ENCODE measurements at places on chromosomes 13 and 19.

DNA sequence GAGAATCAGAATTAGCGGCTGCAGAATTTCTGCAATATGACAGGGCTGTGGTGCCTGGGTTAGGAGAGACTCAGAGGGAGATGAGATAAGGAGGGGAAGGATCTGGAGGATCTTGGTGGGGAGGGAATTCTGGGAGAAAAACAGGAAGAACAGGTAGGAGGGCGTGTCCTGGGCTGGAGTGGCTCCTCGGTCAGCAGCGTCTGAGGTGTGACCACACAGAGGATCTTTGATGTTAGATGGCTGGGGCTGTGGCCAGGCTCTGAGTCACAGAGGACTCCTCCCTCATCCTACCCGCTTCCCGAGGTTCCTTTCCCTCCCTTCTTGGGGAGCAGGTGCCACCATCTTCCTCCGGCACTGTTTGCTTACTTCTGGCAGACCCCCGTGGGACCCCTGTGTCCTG is 6.4 kb upstream of the KLK6 start:
- DNase-seq, result no peak

- no peak for DNase-seq
Observed at GRCh38 chr13:37510441-37510840, 88.1 kb downstream of the POSTN start.

DNA sequence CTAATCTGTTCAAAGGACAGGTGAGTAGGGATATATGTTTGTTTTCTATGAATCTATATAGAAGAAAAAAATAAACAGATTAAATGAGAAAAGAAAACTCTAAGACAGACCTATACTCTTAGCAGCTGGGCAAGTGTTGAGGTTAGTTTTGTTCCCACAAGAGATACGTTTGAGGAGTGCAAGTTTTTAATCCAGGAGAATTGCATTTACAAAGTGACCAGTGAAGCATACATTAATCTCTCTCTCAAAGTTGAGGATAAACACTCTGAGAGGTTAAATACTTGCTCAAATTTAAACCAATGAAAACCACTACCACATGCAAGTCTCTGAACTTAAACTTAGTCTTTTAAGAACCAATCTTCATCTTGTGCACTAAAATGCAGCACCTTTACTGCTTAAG is 930.5 kb upstream of the MIR17HG start:
- no peak for DNase-seq

DNA sequence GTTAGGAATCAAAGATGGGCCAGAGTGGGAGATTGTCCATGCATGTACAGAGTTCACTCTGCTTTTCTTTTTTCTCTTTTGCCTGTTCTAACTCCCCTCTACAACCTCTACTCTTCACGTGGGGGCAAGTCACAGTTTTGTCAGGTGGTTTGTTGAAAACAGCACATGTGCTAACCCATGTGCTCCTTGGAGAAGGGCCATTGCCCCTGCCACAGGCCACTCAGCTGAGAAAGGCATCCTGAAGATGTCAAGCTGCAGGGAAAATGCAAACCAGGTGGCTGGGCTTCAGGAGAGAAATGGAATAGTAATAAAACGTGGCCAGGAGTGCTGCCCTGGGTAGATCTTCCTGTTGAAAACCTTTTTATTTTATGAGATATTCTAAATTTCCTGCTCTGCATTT is 35.3 kb upstream of the SLC10A2 start:
- DNase-seq, result no peak

- DNase-seq, result no peak
Observed at GRCh38 chr13:111337741-111338140, 17.3 kb downstream of the TEX29 start.

GRCh38 chr19:3075605-3076431 is 13.5 kb upstream of the TLE5 start:
- DNase-seq, result no peak

- peak; percentile 11 for DNase-seq
Observed at GRCh38 chr19:37907735-37908455, 887 bp downstream of the SIPA1L3 start.

DNA sequence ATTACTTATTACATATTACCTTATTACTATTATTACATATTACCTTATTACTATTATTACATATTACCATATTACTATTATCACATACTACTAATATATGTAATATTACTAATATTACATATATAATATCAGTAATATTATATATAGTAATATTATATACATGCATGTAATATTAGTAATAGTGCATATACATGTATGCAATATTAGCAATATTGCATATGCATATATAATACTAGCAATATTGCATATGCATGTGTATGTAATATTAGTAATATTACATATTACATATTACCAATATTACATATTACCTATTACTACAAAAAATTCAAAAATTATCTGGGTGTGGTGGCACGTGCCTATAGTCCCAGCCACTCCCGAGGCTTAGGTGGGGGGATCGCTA is 22.4 kb downstream of the PDE4A start:
- DNase-seq, result no peak

- no peak for DNase-seq
Observed at GRCh38 chr13:114325729-114326128, 11.4 kb downstream of the CHAMP1 start.

DNA sequence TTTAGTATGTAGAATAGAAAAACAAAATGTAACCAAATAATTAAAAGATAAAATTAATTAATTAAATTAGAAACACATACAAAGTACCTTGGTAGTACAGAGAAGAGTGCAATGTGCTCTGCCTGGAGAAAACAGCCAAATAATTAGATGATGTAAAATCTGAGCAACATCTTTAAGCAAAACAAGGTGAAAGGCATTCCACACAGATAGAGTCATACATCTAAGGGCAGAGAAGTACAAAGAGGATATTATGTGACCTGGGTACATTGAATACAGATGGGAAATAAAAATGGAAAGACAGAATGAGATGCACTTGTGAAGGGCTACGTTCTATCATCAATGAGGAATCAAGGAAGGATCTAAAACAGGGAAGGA is 25.2 kb upstream of the FNDC3A start:
- peak; percentile 63 for DNase-seq

DNA sequence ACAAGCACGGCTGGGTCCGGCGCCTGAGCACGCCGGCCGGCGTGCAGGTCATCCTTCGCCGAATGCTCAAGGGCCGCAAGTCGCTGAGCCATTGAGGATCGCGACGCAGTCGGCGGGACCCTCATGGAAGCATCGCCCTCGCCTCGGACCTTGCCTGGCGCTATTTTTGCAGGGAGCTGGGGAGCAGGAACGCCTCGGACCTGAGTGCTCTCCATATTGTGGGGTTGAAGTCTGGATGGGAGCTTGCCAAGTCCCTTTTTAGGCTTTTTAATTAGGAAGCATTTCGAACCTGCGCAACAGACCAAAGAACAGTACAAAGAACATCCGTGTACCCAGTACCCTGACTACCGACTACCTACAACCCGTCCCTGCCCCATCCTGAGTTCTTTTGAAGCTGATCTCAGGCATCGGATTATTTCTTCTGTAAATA is 628 bp downstream of the MRPL34 start:
- no peak for DNase-seq

GRCh38 chr19:14375582-14376291 is 5.5 kb upstream of the ADGRE5 start:
- DNase-seq, result peak; percentile 54

DNA sequence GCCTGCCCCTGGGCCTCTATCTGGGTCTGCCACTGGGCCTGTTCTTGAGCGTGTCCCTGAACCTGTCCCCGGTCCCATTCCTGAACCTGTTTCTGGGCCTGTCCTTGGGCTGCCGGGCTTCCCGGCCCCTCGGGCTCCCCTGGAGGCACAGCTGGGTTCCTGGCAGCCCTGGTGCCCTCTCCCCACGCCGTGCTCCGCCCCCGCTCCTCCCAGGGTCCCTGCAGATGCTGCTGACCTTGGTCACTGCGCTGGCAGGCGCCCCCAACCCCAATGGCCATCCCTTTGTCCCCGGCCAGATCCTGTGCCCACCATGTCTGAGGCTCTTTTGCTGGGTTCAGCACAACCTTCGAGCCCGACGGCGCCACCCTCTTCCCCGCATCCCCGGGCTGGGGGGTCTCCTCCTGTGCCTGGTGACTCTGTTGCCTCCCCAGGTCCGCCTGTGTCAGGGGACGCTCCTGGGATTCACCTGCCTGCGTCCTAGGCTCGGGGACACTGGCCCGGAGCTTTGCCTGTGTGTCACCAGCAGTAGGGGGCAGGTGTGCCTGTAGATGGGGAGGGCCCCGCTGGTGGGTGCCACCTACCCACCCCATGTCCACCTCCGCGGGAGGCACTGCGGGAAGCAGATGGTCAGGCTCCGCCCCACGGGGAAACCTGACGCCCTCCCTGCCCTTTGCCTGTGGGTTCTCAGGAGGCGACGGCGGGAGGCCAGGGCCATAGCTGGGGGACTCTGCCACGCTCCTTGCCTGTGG is 41.0 kb upstream of the GRTP1 start:
- no peak for DNase-seq

- no peak for DNase-seq
Observed at GRCh38 chr13:93794197-93794885, 567.7 kb downstream of the GPC6 start.

DNA sequence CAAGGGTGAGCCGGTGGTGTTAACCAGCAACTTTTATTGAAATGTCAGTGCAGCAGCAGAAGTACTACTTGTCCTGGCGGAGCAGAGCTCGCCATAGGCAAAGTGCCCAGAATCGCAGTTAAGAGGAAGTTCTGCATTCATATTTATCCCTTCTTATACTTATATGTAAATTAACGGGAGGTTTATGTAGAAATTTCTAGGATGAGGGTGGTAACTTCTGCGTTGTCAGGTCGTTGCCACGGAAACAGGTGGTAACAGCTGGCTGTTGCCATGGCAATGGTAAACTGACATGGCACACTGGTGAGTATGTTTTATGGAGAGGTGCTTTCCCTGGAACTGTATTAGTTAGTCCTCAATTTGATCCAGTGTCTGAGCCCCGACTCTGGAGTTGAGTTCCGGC is 2494.9 kb upstream of the PCDH20 start:
- DNase-seq, result peak; percentile 0

GRCh38 chr19:6045108-6045507 is 65.2 kb downstream of the RFX2 start:
- DNase-seq, result no peak

DNA sequence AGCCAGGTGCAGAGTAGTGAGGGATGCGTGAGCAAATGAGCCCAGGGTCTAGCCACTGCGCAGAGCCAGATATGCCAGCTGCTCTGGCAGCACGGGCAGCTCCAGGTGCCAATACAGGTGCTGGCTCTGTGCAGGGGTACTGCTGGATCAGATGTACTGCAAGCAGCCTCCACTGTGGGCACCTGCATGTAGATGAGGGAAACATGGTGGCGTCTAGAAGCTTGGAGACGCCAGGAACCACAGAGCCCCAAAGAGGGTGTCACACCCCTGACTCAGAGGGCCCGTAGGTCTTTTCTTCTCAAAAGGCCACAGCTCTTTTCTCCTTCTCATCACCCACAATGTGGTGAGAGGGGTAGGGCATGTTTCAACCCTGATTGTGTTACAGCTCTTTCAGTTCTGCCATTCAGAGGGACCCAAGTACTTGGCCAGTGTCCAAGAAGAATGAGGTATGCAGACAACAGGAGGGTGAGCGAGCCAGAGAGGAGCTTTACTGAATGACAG is 244.4 kb upstream of the SLITRK1 start:
- no peak for DNase-seq

- DNase-seq, result peak; percentile 4
Observed at GRCh38 chr13:21852043-21852442, 181.2 kb downstream of the FGF9 start.
